Heart right ventricle (tissue), 16 donors: ENCODE measurements at places on chromosomes 16 and 17. TPM values are rescaled to one million over a fixed set of nuclear protein-coding genes. Genes with fewer than 3 reads are reported as not detected.

GRCh38 chr16:10332241-10332640 lies 53.6 kb upstream of the ATF7IP2 start:
- DNase-seq = no peak

The HSD11B2 gene
- total RNA-seq = not detected

- no peak for DNase-seq
Observed at GRCh38 chr17:17088541-17089525, 46.6 kb downstream of the MPRIP start.

GRCh38 chr16:5235119-5235518 lies 137.5 kb upstream of the EEF2KMT start:
- DNase-seq = no peak

- DNase-seq = no peak
Observed at GRCh38 chr16:81931927-81932326, 79.3 kb downstream of the SDR42E1 start.

The RPUSD1 gene
- total RNA-seq = 7.5 TPM

DNA sequence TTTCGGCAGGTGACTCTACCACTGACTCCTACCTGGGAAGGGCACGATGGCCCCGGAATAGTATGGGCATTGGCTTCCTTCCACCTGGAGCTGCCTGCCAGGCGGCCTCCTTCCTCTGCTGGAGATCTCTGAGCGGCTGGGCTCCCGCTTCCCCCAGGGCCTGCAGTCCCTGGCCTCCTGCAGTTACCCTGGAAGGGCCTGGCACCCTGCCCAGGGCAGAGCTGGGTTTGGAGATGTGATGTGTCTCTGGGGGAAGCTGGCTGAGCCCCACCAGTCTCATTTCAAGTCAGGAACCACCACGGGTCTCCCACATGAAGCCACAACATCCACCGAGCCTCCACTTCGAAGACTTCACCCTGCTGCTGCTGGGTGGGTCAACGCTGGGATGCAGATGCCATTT lies 97.9 kb downstream of the IRF8 start:
- no peak for DNase-seq

The SSTR5 gene
- total RNA-seq = 6.1 TPM
